ENCODE measurements at places on chromosomes 11 and 22.

- DNase-seq, result peak; percentile 16
These were observed 90.2 kb downstream of the SEZ6L start for GRCh38 chr22:26259510-26259909.

DNA sequence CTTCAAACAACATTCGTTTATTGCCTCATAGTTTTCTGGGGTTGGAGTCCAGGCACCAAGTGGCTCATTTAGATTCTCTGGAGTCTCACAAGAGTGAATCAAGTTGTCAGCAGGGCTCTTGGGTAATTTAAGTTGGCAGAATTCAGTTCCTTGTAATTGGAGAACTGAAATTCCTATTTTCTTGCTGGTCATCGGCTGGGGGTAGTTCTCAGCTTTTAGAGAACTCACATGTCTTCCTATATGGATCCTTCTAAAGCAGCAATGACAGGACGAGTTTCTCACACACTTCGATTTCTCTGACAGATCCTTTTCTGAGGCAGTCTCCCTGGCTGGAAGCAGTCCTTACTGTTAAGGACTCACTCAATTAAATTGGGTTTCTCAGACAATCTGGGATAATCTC, 17.3 kb upstream of the OOSP4B start:
- no peak for DNase-seq

GRCh38 chr11:77512092-77512491, 38.2 kb upstream of the PAK1 start:
- no peak for DNase-seq

DNA sequence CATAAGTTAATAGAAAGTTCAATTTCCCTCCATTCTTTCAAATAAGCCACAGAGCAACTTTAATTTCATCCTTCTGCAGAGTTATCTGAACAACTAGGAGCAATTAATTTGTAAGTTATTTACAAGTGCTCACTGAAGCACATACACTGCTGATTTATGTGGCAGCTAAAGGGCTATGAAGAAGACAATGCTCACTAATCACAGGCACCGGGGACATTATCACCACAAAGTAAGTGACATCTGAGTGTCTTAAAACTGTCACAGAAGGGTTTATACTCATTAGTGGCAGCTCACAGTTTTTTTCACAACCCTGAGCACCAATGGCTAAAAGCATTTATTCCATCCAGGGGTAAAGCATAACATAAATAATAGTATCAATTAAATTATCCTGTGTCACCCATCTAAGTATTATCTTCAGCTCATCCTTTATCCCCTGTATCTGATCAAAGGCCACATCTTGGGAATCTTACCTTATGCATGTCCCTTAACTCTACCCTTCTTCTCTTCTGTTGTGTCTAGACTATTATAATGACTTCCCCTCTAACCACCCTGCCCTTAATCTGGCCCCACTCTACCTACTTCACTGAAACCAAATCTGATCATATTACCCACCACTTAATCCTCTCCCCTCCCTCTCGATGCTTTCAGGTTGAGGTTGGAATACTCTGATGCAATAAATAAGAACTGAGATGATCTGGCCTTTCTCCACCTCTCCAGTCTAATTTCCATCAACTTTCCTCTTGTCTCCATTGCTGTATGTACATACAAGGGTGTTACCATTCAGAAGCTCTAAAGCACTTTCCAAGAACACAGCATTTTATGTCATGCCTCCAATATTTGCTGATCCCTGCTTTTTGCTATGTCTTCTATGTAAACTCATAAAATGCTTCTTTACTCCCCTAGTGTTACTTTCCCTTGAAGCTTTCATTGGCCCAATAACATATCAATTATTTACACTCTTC, 252.7 kb downstream of the CASP12 start:
- no peak for DNase-seq

DNA sequence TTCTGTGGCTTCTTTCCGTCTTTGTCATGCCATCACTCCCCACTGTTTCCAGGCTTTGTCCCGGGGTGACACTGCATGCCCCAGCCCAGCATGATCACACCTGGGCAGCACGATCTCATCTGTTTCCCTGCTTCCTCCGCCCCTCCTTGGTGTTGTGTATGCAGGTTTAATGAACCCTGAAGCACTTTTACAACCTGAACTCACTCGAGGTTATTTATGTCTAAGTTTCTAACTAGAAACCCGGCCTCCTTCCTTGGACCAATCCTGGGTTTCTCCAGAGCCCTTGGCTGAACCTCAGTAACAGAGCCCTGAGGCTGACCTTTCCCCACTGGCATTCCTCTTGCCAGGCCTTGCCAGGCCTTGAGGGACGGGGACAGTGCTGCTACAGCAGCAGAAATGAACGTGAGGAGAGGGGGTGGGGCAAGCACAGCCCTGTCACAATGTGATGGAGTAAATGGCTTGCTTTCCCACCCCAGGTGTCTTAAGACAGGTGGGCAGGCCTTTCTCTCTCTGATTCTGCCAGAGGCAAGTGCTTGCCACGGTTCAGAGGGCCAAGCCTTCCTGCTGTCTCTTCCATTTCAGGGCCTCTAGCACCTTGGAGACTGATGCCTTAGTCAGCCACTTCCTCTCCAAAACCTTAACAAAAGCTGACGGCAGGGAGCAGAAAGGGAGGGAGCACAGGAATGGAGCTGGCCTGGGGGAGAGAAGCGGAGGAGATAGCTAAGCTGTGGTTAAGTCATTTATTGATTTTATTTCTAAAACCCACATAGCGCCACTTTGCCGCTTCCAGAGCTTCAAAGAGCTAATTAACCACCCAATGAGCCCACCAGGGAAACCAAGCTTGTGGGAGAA, 3.1 kb upstream of the PYGM start:
- DNase-seq, result peak; percentile 44

GRCh38 chr11:2930704-2931419, 1.6 kb upstream of the PHLDA2 start:
- DNase-seq, result peak; percentile 78

- DNase-seq, result no peak
These were observed 18.2 kb downstream of the YWHAH start for GRCh38 chr22:31962387-31963125.

DNA sequence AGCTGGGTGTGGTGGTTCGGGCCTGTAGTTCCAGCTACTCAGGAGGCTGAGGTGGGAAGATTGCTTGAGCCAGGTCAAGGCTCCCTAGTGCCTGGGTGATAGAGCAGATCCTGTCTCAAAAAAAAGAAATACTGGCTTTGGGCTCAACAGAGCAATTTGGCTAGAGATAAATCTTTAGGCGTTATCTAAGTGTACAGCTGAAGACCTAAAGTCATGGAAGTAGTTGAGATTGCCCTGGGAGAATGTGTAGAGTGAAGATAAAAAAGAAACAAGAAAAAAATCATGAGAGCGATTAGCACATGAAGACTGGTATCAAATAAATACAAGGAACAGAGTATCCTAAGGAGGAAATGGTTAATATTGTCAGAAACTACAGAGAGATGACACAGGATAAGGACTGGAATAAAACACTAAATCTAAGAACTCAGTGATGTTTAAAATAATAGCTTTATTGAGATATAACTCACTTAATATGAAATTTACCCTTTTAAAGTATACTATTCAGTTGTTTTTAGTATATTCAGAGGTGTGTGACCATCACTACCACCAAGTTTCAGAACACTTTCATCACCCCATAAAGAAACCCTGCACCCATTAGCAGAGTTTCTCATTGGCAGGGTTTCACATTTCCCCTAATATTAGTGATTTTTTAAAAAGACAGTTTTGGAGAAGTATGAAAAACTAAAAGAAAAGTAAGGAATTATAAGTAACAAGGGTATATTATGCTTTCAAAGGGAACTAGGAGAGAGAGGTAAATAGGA, 20.7 kb downstream of the PIK3C2A start:
- no peak for DNase-seq

GRCh38 chr22:44206696-44207095, 26.0 kb downstream of the PARVG start:
- DNase-seq, result no peak

GRCh38 chr11:116958246-116958645, 120.8 kb upstream of the APOA1 start:
- DNase-seq, result no peak

DNA sequence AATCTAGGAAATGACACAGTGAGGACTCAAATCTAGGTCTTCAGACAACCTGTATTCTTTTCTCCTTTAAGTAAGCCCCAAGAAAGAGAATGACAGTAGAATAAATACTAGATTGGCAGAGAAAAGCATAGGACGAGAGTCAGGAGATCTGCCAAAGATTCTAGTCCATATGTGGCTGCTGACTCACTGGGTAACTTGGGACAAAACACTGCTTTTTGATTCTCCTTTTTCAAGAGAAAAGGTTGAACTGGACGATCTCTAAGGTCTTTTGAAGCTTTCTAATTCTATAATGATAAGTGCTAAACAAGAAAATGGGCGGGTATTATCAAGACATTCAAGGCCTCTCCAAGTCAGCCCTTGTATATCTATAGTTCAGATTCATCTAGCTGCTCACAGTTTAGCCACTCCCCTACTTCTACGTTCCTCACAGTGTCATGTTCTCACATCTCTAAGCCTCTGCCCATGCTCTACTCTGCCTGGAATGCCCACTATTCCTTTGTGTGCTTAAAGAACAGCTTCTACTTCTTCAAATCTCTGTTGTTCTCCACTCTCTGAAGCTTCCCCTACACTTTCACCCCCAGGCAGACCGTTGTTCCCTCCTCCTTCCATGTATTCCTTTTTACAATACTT, 53.0 kb downstream of the RELT start:
- peak; percentile 50 for DNase-seq

- no peak for DNase-seq
These were observed 37.5 kb upstream of the TSKU start for GRCh38 chr11:76745561-76746207.

DNA sequence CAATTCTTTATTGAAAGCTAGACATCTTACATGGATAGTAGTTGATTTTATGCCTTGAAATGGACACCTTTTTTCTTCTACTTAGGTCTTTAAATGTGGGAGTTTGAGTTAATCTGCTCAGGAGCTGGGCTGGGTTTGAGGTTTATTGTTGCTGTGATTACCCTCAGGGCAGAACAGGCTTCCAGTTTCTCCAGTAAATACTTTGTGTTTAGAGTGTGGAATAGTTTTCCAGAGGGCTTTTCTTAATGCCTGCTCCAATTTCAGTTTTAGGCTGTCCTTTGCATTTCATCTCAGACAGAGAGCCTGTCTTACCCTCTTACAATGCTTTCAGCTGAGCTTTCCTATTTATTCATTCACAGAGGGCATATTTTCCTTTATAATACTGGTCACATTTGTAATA, 69.9 kb upstream of the ADORA2A start:
- DNase-seq, result no peak

- DNase-seq, result peak; percentile 4
These were observed 213.1 kb downstream of the INSC start for GRCh38 chr11:15327786-15328231.

DNA sequence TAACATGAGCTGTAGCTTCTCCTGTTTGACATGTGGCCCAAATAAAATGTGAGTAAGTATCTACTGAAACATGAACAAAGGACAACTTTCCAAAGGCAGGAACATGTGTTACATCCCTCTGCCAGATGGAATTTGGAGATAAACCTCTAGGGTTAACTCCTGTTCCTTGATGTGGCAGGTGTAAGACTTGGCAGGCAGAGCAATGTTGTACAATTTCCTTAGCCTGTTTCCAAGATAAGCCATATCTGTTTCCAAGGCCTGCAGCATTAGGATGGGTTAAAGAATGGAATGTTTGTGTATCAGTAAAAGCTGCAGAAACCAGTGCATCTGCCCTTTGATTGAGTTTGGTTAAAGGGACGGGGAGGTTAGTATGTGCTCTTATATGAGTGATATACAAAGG, 8.8 kb upstream of the DNAJB13 start:
- DNase-seq, result no peak

- DNase-seq, result peak; percentile 48
These were observed at the start of gene PLA2G3 for GRCh38 chr22:31139866-31140716. Gene PLA2G3, minus strand, starts transcription at chr22:31140508. Its CDS starts 154 bp downstream, at chr22:31140354.

- no peak for DNase-seq
These were observed 13.3 kb downstream of the CLDN5 start for GRCh38 chr22:19510919-19511341.

DNA sequence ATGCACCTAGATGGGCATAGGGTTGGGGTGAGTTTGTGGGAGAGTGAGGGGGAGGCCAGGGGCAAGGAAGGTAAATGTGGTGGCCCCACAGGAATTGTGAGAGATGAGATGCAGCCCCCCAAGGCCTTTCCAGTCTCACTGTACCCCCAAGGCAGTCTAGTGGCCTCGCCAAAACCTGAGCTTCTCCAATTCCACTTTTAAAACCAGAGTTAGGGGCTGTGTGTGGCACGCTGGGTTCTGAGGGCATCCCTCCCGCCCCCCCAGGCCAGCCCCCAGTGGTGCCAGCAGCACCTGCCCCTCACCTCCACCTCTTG, 40.4 kb downstream of the KCNC1 start:
- DNase-seq, result no peak

- DNase-seq, result no peak
These were observed 20.1 kb upstream of the TMPRSS4 start for GRCh38 chr11:118056806-118057205.

- no peak for DNase-seq
These were observed 73.3 kb upstream of the WNT11 start for GRCh38 chr11:76279646-76280045.

- DNase-seq, result no peak
These were observed 68.2 kb downstream of the EMSY start for GRCh38 chr11:76512851-76513653.
